ENCODE measurements at places on chromosomes 4 and X.

DNA sequence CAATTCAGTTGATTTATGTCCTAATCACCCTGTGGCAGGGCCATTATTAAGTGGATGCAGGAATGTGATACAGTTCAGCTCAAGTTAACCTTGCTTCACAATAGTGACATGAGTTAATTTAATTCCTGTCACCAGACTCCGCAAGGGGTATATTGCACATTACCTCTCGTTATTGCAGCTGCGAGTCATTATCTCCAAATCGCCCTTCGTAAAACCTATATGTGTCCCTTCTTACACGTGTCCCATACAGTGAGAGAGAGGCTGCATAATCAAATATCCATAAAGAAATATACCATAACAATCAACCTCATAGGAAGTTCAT is 369.9 kb upstream of the ANXA10 start:
- no peak for DNase-seq

DNA sequence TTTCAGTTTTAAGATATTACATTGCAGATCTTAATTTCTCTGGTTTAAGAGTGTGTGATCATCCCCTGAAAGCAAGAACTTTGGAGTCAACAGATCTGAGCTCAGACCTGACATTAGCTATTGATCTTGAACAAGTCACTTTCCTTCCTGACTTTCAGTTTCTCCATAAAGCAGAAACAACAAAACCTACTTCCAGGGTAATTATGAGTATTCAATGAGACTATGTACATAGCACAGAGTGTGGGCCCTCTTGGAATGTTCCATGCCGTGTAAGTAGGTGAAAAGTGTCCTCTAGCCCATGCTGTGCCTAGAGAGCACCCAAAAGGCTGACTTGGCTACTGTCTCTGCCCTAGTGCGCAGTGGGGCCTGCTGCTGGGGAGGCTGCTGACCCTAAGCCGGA is 188.0 kb upstream of the RPL34 start:
- no peak for DNase-seq

GRCh38 chrX:86348669-86349068 is 200.4 kb downstream of the DACH2 start:
- DNase-seq, result no peak

DNA sequence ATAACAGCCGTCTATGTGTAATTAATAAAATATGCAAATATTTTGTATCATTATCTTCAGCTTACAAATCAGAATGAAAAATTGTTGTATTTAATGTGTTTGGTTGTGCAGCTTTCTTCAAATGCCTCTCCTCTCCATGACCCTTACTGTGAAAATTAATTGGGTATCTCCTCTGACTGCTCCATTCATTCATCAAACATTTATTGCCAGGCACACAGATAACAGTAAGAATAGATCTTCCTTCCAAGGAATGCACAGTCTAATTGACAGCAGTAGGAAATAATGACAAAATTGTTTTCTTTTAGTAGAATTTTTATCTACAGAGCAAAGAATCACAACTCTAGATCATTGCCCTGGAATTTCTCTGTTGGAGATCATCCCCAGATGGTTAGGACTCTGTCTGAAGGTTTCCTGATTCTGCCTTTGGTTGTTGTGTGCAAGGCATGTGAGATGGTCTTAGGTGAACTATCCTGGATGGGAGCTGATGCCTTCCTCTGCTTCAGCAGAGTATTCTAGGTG is 395.0 kb upstream of the FAT1 start:
- DNase-seq, result no peak
